ENCODE measurements at places on chromosomes 4 and X. TPM values are rescaled to one million over a fixed set of nuclear protein-coding genes. Genes with fewer than 3 reads are reported as not detected.

The GDPD2 gene
- total RNA-seq = not detected

The IL2RG gene
- total RNA-seq = 7.3 TPM

The FUNDC1 gene
- total RNA-seq = 10.8 TPM

The HOPX gene
- 5.8 TPM for total RNA-seq

The RS1 gene
- not detected for total RNA-seq

The BMPR1B gene
- 0.88 TPM for total RNA-seq

The EVC gene
- total RNA-seq = 37.0 TPM

The ZDHHC15 gene
- total RNA-seq = 1.4 TPM

The CFAP47 gene
- not detected for total RNA-seq

The DCAF8L2 gene
- not detected for total RNA-seq

The RHOXF1 gene
- total RNA-seq = 1.1 TPM

The QRFPR gene
- 0.44 TPM for total RNA-seq

The SLITRK4 gene
- total RNA-seq = 6.2 TPM

The SSX2B gene
- total RNA-seq = not detected

The MAGEE1 gene
- total RNA-seq = 1.1 TPM

The CPE gene
- total RNA-seq = 122 TPM

The CPLX1 gene
- total RNA-seq = 0.66 TPM

The EDA gene
- total RNA-seq = 5.5 TPM

The NAT8L gene
- total RNA-seq = 4.2 TPM

The ZNF182 gene
- total RNA-seq = 6.0 TPM

The BST1 gene
- 34.0 TPM for total RNA-seq

The WAS gene
- 16.1 TPM for total RNA-seq

The ATP8A1 gene
- total RNA-seq = 38.5 TPM

The DCLK2 gene
- total RNA-seq = 2.4 TPM

The WNK3 gene
- 1.1 TPM for total RNA-seq

The PNMA6F gene
- not detected for total RNA-seq

The LDB2 gene
- total RNA-seq = 59.7 TPM

The UGT2A1 gene
- not detected for total RNA-seq

The CSAG3 gene
- not detected for total RNA-seq

The ETDB gene
- total RNA-seq = not detected

The LARP7 gene
- 51.5 TPM for total RNA-seq

The ARL9 gene
- not detected for total RNA-seq

The RASSF6 gene
- not detected for total RNA-seq

The PPEF2 gene
- 0.17 TPM for total RNA-seq

The RPA4 gene
- total RNA-seq = 3.7 TPM

The PHOX2B gene
- not detected for total RNA-seq

The CLDN22 gene
- not detected for total RNA-seq

The SMPX gene
- not detected for total RNA-seq

The CRMP1 gene
- total RNA-seq = not detected

The NDST4 gene
- total RNA-seq = 0.66 TPM

The MAGEA8 gene
- total RNA-seq = not detected

The NDNF gene
- 4.8 TPM for total RNA-seq

The CXCL10 gene
- not detected for total RNA-seq

The AR gene
- 41.8 TPM for total RNA-seq

The DOK7 gene
- total RNA-seq = not detected

The PARM1 gene
- 41.4 TPM for total RNA-seq

The ANXA10 gene
- total RNA-seq = not detected

The XAGE2 gene
- not detected for total RNA-seq

The SMIM10L2A gene
- total RNA-seq = 1.1 TPM

The RPL39 gene
- 4,874 TPM for total RNA-seq

The MGAT4D gene
- total RNA-seq = not detected

The C4orf51 gene
- not detected for total RNA-seq
